ENCODE measurements at places on chromosomes 3 and 15.

GRCh38 chr3:119148493-119149180 lies 2.7 kb downstream of the TEX55 start:
- DNase-seq = no peak

DNA sequence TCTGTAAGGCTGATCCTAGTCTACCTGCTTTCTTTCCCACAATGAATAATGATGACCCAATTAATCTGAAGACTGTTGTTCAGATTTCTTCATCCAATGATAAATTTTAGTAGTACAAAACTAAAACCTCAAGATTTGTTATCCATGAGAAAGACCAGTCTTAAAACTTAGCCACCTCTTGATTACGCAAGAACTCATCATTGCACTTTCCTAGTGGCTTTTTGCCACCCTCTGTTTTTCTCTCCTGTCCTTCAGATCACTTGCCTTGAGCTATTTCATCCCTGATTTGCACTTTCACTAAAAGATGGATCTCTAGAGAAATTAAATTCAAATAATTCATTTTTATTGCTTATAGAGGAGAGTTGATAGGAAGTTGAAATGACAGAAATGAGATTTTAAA lies 142.7 kb upstream of the RBMS3 start:
- no peak for DNase-seq

DNA sequence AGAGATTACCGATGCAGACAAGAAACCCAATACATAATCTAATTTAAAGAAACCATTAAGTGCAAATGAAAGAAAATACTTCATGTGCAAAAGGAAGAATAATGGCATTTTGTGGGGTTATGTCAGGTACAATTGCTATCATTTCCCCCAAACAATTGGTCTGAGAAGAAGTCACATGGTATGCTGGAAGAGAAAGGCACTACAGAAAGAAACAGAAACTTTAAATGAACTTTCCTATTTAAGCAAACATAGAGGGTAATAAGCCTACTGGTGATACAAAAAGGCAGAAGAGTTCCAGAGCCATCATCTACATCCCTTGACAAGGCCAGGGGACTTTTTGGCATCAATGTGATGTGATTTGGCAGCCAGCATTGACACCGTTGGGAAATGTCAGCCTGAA lies 302.4 kb upstream of the WNT5A start:
- DNase-seq = no peak

DNA sequence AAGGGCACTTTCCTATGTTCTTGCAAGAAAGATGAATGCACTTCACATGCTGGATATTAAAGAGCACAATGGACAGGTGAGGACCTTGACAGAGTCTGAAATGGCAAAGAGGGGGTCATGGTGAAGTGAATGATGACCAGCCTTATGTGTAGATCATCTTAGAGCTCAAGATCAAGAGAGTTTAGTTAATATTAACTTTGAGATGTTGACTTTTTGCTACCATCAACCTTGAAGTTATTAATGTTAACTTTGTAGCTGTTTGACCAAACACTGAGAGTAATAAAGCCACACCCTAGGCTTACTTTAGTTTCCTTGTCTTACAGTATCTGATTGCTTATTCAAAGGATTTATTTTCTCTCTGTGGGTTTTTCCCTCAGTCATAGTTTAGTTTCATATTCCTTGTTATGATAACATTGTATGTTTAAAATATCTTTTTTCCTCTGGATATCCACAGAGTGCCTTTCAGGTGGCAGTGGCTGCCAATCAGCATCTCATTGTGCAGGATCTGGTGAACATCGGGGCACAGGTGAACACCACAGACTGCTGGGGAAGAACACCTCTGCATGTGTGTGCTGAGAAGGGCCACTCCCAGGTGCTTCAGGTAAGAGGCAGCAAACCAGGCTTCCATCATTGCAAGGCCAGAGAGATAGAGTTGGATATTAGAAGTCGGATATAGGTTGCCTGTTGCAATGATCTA lies 5.4 kb downstream of the NFKBIZ start:
- no peak for DNase-seq

DNA sequence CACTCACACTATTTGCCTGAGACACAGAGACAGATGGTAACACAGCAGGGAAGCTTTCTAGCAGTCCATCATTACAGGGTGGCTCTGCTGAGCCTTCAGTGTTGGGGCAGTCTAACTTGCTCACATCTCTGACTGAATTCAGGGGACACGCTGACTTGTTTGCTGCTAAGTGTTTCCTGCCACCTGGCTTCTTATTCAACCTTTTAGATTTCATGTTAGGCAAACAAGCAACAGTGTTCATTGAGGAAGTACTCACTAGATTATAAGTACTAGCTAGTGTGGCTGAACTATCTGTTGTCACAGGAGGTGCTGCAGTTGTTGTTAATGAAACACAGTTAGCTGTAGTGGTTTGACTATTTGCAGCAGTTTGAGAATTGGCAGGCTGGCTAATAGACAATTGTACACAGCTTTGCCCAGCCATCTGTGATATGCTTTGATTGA lies 37.3 kb downstream of the USF3 start:
- no peak for DNase-seq

- no peak for DNase-seq
Measured at GRCh38 chr15:51917493-51917892, 54.1 kb downstream of the LEO1 start.

GRCh38 chr3:129747136-129747535 lies 140.7 kb upstream of the PLXND1 start:
- DNase-seq = no peak

DNA sequence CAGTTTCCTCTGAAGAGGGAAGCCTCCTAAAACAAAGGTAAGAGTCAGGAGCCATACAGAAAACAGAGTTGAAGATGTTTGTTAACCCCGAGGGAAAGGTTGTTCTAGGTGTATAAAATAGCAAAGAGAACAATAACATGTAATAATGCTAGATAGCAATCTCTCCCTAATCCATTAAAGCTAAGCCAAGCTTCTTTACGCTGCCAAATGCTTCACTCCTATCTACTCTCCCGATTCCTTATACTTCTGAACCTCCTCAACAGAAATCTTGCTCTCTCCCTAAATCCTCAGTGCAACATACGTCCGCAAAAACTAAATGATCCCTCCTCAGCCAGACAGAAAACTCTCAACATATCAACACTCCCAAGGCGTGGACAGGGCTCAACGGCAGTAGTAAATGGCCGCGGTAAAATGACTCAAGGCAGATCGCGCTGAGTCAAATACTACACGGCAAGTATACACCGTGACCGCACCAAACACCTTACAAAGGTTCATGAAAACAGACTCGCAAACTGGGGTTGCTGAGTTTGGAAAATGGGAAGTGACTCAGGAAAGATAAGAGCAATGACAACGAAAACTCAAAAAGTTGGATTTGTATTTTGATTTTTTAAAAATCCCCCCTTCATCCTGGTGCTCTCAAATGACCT lies 682 bp downstream of the CLDND1 start:
- peak; percentile 70 for DNase-seq

DNA sequence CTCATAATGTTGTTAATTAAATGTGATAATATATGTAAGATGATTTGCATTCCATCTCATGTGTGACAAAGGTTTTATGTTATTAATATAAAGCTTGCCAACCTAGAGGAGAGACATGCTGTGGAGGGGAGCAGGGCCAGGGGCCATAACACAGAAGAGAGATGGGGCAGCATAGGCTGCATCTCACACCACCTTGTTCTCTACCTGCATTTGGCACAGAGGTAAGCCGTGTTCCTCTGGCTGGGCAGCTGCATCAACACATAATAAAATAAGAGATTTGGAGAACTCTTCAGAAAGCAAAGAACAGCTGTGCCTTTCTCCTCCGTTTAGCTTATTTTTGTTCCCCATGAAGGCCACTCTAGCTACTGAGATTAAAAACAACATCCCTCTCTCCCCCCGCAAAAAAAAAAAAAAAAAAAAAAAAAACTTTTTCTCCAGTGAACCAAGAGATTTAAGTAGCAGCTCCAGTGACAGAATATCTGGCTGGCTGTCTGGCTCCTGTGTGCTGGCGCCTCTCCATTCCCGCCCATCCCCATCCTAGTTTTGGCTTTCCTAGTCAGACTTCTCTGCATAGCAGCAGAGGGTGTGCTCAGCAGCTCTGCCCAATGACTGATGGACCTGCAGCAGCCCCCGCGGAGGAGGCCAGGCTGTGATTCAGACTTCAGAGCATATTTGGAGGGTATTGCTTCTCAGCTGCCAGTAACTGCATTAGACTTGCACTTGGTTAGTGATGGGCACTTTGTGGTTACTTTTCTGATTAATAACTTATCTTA lies 52.2 kb upstream of the STXBP5L start:
- DNase-seq = no peak

DNA sequence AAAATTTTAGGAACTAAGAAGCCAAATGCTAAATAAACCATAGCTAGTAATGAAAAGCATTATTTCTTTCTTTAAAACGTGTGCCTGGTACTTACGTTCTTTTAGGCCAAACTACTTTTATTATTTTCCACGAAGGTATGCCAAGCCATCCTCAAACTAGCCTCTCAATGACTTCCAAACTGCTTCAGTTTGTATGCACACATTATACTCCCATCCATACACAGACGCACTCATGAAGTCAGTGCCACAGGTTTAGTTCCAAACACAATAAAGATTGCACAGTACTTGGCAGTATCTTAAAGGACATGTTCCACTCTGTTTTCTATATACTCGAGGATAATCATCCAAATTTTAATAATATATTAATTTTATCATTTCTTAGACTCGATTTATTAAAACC lies 609.2 kb upstream of the ZNF385D start:
- no peak for DNase-seq

- peak; percentile 59 for DNase-seq
Measured at GRCh38 chr3:62665627-62666437, 209.4 kb downstream of the CADPS start.

- DNase-seq = no peak
Measured at GRCh38 chr3:191320316-191320715, 8.9 kb upstream of the CCDC50 start.

DNA sequence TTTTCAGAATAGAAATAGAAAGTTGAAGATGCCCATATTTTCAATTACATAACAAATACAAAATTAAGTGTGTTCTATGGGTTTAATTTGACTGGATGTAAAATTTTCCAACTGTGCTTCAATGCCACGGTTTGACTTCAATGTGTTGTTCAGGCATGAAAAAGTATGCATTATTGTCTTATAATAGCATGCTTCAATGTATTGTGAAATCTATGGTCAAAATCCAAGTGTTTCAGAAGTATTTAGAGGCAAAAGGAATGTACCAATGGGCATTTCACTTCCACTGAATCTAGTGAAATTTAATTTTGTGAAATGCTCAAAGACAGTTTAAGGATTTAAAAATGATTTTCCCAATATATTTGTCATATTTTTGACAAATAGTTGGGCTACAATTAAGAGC lies 16.0 kb downstream of the NEK10 start:
- DNase-seq = no peak

DNA sequence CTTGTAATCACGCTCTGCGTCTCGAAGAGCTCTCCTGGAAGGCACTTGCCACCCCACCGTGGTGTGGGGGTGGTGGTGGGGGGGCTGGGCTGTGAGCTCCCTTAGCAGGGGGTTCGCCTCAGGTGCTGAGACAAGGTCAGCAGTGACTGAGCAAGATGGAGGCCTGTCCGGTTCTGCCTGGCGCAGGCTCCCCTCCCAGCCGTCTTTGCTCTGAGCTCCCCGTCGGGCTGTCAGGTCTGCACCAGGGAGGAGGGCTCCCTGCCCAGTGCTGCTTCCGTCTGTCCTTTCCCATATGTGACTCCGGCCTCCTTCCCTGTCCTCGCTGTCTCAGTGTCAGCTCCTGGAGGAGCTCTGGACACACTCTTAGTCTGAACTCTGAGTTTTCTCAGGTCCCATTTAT lies 80.0 kb downstream of the PLXNA1 start:
- no peak for DNase-seq

DNA sequence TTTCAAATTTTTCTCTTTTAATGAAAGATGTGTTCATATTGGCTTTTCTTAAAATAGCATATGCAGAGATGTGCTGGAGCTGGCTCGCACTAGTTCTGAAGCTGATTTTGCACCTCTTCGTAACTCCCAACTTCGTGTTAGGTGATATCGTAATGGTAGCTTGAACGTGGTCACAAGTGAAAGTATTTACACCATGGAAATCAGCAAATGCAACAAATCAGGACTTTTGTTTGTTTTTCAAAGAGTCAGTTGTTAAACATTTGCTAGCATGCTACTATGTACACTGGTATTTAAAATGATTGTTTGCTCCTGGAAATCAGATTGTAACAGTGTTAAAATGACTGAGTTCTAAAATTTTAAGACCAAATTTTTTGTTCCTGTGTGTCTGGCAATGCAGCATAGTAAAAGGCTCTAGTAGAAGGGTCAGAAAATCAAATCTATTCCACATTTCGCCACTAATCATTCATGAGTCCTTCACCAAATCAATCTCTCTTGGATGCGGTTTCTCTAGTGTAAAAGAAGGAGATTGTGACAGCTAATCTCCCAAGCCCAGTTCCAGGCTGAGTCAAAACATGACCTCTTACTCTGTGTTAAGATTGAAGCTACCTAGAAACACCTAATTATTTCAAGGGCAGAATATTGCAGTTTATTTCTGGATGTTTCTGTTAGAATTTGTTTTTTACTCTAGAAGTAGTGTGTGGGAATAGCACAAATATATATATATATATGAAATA lies 34.3 kb upstream of the CMC1 start:
- no peak for DNase-seq

DNA sequence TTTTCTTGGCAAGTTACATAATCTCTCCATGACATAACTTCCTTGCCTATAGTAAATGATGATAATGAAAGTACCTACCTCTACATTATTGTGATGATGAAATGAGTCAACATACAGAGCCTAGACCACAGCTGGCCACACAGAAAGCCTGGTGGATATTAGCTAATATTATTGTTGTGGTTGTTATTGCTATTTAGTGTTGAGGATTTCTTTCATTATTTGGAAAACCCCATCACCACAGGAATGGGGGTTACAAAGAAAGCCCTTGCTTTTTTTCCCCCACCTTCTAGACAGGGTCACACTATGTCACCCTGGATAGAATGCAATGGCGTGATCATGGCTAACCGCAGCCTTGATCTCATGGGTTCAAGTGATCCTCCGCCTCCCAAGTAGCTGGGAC lies 125.0 kb downstream of the PDZRN3 start:
- DNase-seq = no peak

- DNase-seq = no peak
Measured at GRCh38 chr3:112966633-112967032, 8.3 kb downstream of the CD200R1 start.

GRCh38 chr3:26260139-26260538 lies 362.4 kb upstream of the LRRC3B start:
- DNase-seq = no peak

- DNase-seq = no peak
Measured at GRCh38 chr3:87062685-87063084, 71.7 kb upstream of the VGLL3 start.

DNA sequence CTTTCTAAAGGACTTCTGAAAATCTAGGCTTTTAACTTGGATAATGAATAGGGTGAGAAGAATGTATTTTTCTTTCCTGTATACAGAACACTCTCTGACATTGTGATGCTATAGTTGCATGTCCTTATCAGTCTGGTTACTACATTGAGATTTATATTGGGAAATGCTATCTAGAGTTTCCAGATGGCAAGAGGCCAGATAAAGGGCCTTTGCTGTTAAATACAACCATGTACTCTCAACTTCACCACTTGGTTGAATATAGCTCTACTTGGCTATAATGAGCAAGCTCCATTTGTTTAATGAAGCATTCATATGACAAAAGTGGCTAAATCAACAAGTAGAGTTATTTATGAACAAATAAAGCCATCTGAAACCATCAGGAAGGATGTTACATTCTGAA lies 91.0 kb downstream of the IGSF11 start:
- no peak for DNase-seq

- no peak for DNase-seq
Measured at GRCh38 chr15:44295750-44296431, 7.4 kb downstream of the GOLM2 start.

- DNase-seq = no peak
Measured at GRCh38 chr15:71198846-71199245, 83.6 kb downstream of the THSD4 start.

- DNase-seq = no peak
Measured at GRCh38 chr3:100325827-100326226, 8.7 kb upstream of the NIT2 start.
